T-helper 1 cell (primary cell): ENCODE measurements at places on chromosomes 11 and 22.

DNA sequence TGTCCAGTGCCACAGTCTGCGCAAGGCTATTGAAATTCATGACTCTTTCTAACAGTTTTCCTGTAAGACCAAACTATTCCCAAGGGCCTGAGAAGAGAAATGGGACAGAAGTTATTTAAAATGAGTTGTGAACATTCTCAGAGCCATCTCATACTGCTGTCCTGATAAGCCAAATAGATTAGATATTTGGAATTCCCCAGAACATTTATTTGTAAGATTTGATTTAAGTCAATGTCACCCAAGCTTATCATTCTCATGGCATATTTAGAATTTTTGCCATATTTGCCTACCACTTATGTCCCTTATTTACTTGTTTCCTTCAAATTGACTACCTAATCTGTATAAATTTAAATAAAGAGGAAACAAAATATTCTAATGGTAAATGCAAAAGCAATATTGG, 82.4 kb downstream of the NAV2 start:
- DNase-seq: no peak

GRCh38 chr22:36901411-36902142, 11.9 kb upstream of the CSF2RB start:
- no peak for DNase-seq

DNA sequence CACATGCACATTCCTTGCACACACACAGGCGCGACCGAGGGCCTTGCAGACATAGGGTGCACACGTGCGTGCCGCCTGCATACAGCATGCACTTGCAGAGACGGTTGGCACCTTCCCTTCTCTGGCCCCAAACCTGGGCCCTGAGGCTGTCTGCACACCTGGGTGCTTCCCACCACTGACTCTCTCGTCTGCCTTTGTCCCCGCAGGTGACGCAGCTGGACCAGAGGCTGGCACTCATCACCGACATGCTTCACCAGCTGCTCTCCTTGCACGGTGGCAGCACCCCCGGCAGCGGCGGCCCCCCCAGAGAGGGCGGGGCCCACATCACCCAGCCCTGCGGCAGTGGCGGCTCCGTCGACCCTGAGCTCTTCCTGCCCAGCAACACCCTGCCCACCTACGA, 38.0 kb downstream of the CDKN1C start:
- DNase-seq: no peak

- DNase-seq: no peak
Measured at GRCh38 chr11:77175869-77176539, 48.0 kb downstream of the MYO7A start.

DNA sequence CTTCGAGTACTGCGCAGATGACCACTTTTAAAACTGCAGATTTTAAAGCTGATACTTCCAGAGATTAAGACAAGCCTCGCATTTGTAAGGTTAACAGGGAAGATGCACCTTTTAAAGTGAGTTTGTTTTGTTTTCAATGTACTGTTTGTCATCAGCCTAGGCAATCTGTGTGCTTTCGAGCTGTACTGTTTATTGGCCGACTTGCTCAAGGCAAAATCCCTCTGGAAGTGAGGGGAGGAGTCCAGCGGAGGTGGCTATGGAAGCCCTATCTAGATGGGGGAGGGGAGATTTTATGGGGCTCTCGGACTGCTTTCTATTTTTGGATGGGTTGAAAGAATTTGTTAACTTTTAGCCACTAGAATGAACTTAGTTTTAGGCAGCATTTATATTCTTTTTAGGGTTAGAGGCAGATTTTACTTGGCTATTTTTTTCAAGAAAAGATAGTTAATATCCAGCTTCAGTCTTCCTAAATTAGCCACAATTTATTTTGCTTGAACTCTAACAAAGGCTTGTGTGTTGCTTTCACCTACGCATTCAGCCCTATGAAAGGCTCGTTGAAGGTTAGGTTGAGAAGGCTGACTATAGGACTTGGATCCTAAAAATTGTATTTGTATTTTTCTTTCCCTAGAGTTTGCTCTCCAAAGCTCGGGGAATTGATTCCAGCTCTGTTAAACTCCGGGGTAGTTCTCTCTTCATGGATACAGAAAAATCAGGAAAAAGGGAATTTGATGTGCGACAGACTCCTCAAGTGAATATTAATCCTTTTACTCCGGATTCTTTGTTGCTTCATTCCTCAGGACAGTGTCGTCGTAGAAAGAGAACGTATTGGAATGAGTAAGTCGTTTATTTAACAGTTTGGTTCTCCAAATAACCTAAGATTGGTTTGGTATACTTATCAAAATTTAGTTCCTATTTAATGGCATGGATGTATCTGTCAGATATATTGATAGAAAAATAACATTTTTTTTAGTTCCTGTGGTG, 2.1 kb downstream of the WEE1 start:
- no peak for DNase-seq

GRCh38 chr11:125082611-125083311, 19.7 kb downstream of the SLC37A2 start:
- no peak for DNase-seq

- DNase-seq: no peak
Measured at GRCh38 chr11:116740741-116741140, 32.0 kb downstream of the BUD13 start.

DNA sequence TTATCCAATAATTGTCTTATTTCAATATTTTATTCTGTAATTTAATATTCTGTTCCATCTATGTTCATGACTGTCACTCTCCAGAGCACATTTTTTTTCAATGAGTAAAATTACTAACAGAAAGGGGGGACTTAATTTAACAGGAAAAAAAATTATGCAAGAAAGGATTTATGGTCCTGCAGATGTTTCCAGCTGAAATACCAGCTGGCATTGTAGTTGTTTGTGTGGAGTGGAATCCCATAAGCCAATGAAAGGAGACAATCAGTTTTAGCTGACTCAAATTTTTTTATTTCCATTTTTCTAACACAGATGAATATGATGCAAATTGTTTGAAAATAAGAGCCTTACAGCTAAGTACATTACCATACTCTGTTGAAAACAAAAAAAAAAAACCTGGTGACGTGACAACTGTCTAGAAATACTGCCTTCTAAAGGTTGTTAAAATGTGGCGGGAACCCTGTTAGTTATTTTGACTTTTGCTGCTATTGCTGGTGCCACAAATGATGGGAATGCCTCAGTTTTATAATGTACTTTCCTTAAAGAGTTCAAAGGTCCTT, 389.1 kb downstream of the ETS1 start:
- no peak for DNase-seq

- no peak for DNase-seq
Measured at GRCh38 chr11:108852701-108853100, 187.8 kb downstream of the DDX10 start.

- no peak for DNase-seq
Measured at GRCh38 chr11:68454767-68455166, 5.8 kb upstream of the PPP6R3 start.

DNA sequence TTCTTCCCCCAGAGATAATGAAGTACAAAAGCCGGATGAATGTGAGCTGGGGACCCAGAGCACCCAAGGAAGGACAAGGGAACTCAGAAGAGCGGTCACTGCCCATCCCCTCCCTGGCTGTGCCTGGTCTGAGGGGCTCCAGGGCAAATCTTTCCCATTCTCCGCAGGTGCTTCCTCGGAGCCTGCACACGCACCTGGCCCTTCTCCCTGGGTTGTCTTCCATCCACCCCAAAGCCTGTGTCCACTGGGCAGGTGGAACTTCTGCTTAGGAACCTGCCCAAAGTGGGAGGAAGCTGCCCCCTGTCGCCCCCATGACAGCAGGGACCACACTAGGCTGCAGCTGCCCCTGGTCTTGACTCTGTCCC, 121.0 kb upstream of the FGF3 start:
- DNase-seq: no peak
